HS-5 (cell line): ENCODE measurements at places on chromosomes 2 and 18.

DNA sequence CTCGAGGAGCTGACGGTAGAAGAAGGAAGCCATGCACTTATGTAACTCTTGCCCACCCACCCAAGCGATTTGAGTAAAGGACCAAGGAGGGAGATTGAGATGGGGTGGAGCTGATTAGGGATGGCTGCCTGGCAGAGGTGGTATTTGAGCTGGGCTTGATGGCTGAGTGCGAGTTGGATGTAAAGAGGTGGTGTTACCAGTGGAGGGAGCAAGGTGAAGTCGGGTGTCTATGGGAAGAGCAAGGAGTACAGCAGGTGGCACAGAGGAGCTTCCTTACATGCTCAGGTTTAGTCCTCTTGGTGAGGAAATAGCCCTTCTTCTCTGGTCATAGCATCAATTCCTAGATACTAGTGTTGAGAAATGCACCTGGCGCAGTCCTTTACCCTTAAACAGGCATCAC, 294.2 kb upstream of the SKOR2 start:
- no peak for DNase-seq

DNA sequence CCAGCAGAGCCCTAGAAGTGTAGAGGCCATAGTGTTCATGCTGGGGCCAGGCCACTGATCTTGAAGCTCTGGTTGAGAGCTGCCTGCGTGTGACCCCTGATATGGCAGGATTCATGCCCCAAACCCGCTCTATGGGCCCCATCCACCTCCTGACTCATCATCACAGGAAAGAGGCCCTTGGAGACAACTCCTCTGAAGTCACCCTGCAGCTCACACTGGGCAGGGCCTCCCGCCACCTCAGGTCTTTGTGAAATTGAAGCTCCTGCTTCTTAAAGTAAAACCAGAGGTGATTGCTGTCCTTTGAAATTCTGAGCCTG, 12.0 kb upstream of the TUBB6 start:
- no peak for DNase-seq

DNA sequence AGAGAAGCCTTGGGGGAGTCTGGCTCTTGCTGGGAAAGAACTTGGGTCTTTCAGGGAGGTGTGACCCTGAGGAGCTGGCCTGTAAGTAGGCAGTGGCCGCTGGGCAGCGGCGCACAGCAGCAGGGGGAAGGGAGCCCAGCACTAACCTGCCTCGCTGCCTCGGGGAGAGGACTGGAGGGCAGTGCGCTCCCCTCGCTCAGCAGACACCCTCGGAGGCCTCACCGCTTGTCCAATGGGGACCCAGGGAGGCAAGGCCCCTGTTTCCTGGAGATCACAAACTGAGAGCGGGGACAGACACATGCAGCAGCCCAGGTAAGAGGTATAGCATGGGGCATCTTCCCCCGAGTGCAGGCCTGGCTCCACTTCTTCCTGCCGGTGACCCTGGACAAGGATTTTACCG, 3.3 kb downstream of the DNMT3A start:
- DNase-seq = no peak

DNA sequence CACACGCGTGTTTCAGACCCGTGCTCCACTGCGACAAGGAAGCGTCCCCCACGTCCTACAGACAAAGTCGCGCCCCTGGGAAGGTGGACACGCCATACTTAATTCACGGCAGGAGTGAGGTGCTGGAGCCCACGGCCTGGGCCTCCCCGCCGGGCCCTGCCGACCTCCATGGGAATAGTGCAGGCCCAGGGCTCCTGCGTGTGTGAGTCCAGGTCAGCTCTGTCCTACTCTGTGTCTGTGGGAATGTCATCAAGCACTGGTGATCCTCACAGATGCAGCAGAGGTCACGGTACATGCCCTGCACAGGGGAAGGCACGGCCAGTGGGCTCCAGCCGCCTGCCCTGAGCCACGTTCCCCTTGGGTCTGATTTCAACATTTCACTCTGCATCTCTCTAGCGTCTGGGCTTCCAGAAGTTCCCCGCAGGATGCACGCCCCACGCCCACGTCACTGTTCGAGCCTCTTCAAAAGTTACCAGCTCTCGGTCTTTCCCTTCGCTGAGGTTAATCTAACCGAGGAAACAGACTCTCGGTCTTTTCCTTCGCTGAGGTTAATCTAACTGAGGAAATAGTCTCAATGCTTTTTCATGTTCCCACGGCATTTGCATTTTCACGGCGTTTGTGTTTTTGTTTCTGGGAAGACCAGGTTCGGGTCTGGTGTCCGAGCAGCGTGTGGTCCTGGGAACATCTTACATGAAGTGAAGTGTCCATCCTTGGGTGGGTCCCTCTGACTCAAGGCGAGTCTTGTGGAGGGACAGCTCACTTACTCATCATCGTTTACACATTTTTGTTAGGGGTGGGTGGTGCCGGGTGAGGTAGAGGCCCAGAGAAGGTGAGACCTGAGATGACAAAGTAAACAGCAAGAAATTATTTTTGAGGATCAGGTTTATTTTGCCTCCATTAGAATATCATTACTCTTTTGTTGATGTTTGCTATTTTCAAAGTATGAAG, 157.3 kb upstream of the ALKAL2 start:
- no peak for DNase-seq

DNA sequence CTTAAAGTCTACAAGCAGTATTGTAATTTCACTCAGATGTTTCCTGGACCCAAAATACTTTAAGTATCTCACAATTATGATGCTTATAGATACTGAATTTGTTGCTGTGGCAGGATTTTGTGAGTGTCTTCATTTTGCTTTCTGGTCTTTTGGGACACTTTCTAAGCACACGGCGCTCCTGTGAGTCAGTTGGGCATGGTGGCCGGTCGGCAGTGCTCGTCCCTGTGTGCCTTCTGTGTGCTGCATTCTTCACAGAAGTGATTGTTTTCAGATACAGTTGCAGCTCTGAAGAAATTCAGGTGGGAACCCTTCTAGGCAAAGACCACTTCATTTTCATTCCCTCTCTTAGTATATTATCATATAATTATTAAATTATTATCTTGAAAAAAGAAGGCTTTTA, 273.3 kb downstream of the ZNF407 start:
- no peak for DNase-seq

DNA sequence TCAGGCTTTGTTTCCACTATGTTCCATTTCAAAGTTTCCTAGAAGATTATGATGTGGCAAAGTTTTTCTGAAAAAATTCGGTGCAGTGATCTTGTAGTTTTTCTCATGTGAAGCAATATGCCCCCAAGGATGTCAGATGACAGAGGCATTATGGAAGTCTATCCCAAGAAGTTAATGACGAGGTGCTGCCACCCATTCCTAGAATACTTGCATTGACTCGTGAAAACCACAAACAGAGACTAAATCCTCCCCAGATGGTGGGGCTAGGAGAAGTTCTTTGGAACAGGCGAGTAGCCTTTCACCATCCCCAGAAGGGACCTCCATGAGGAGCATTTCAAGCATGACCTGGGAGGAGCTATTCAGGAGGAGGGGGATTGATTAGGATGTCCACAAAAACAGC, 40.2 kb upstream of the COPS8 start:
- no peak for DNase-seq

GRCh38 chr2:152858594-152859265, 140.3 kb downstream of the ARL6IP6 start:
- DNase-seq = no peak

- DNase-seq = no peak
Measured at GRCh38 chr18:58335821-58336220, 291.8 kb downstream of the NEDD4L start.

- DNase-seq = no peak
Measured at GRCh38 chr2:38599706-38600105, 3.0 kb downstream of the HNRNPLL start.

- DNase-seq = no peak
Measured at GRCh38 chr2:238114331-238114841, 14.2 kb downstream of the ESPNL start.

GRCh38 chr2:98379311-98380202, 33.3 kb downstream of the CNGA3 start:
- no peak for DNase-seq

DNA sequence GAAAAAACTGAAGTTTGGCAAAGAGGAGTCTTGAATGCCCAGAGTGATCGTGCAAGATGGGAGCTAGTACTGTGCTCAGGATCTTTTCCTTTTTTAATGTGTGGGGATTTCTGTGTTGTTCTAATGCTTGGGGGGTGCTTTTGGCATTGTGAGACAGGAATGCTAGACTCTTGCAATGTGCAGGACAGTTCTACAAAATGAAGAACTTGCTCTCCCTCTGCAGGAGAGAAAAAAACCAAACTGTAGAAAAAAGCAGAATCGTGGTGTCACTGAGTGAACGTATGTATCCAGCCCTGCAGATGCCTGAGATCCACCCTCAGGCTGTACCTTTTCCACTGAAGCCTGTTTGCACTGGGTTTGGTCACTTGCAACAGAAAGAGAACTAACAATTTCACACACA, 12.1 kb upstream of the TTC39C start:
- DNase-seq = no peak

- DNase-seq = peak; percentile 92
Measured at GRCh38 chr2:195898505-195899191, 170.0 kb downstream of the DNAH7 start.

- no peak for DNase-seq
Measured at GRCh38 chr2:236856848-236857235, 228.8 kb upstream of the COPS8 start.

DNA sequence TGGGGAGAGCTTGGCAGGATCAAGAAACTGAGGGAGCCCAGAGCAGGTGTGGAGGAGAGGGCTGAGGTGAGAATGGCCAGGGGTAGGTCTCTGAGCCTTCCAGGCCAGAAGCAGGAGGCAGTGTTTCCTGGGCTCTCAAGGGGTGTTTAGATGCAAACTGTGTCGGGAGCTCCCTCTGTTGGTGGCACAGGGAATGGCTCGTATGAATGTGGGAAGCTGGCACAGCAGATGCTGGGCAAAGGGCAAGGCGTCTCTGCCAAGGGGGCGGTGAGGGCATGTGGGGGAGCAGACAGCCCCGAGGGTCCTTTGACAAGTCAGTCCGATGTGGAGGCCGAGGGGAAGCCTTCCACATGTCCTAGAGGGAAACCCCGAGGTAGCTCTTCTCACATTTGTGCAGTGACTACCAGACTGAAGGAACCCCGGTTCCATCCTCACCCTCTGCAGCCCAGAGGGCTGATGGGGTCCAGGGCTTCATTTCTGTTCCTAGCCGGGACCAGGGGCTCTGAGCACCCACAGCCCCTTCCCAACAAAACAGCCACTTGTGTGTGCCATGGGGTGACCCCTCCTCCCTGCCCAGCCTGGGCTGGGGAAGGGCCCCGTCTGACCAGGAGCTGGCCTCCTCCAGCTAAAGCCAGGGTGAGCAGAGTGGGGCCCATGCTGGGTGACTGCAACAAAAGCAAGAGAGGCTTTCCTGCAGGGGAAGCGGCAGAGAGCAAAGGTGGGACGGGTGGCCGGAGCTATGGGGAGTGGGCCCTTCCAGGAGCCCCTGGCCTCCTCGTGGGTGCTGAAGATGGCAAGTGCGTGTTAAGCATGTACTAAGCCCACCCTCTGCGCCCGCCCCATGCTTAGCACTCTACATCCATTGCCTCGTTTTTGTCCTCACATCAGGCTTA, 103.4 kb downstream of the SEPTIN10 start:
- DNase-seq = peak; percentile 37

DNA sequence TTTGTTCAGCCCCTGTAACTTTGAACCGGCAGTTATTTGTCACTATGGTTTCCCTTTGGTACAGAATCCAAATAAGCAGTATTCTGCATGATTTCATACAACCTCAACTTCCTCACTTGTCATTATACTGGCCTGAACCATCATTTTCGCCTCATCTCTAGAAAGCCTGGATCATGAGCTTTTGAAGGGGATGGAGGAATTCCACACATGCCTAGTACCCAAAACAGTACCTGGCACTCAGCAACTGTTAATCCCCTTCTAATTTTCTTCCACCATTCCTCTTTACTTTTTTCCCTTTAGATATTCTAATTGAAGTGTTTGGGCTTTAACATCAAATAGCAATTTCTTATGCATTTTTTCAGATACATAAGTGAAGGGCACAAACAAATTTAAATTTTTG, 1574.4 kb upstream of the NXPH2 start:
- no peak for DNase-seq

DNA sequence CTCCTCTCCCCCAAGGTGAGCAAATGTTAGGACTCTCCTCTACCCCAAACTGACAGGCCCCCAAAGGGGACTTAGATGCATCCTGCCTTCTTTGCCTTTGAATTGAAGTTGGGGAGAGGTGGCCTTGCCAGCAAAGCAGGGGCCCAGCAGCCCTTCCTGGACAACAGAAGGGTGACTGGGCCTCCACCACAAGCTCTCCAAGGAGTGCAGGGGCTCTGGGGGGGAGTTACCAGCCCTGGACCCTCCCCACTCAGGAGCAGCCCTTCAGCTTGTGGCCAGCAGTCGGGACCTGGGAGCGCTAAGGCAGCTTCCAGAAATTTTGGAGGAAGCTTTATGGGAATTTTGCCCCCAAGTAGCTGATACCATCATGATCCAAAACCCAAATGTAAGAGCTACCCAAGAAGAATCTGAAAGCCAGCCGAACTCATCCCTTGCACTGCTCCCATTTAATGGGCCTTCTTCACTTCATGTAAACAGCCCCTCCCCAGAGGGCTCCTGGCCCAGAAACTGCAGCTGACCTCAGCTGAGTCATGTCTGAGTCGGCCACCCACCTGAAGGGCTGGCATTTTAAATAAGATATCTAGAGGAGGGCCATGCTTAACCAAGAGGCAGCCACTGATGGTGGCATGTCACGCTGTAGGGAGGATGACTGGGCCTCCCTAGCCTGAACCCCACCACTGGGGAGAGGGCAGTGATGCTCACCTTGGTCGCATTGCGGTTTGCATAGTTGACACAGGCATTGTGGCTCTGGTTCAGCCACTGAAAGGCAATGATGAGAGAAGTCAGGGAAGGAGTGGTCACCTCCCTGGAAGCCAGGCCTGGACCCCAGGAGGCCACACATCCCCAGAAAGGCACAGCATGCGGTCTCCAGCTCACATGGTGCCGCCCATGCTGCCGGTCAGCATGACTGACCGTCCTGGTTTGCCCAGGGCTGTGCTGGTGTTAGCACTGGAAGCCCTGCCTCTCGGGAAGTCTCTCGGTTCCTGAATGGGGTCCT, 71.5 kb downstream of the SFXN5 start:
- DNase-seq = no peak

- DNase-seq = no peak
Measured at GRCh38 chr18:69785466-69785865, 162.2 kb downstream of the CD226 start.

DNA sequence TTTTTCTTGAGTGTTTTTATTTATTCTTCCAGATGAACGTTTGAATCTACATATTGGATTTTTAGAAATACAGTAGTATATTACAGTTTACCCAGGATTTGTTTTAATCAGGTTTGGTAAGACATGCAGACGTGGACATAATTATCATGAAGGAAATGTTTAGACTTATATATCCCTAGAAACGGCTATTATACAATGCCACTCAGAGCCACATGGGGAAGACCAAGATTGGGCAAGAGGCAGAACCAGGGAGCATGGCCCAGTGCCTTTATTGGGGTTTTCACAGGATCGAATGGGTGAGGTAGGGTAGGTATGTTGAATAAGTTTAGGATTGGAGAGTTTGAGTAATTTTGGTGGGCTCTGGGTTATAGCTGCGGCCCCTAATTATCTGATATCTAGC, 212.2 kb downstream of the CAMKMT start:
- no peak for DNase-seq

DNA sequence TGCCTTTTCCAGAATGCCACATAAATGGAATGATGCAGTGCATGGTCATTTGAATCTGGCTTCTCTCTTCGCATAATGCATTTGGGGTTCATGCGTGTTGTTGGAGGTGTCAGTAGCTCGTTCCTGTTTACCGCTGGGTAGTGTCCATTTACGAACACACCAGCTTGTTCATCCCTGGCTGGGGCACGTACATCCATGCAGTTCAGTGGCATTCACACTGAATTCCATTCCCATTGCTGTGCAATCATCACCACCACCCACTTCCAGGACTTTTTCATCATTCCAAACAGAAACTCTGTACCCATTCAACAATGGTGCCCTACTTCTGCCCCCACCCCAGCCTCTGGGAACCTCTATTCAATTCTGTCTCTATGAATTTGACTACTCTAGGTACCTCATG, 14.7 kb upstream of the CIDEA start:
- DNase-seq = no peak
